DMS 273 treated with DMSO at 0.1 percent for 48 hours (cell line): ENCODE measurements at places on chromosomes 4 and X.

DNA sequence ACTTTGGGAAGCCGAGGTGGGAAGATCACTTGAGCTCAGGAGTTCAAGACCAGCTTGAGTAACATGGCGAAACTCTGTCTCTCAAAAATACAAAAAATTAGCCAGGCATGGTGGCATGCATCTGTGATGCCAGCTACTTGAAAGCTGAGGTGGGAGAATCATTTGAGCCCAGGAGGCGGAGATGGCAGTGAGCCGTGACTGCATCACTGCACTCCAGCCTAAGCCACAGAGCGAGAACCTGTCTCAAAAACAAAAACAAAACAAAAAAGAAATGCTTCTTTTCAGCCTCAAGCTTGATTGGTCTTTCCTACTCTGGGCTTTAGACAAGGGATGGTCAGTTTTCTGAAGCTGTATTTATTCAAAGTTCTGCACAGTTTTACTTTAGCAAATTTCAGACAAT is 15.8 kb upstream of the DHRSX start:
- DNase-seq = no peak

GRCh38 chr4:26048378-26048882 is 134.4 kb downstream of the SMIM20 start:
- no peak for DNase-seq

GRCh38 chr4:180335566-180335965 is 1907.6 kb upstream of the TENM3 start:
- no peak for DNase-seq

- no peak for DNase-seq
Measured at GRCh38 chrX:142233400-142233799, 28.3 kb upstream of the MAGEC2 start.

- DNase-seq = no peak
Measured at GRCh38 chrX:10133980-10134676, 22.6 kb upstream of the CLCN4 start.

- DNase-seq = no peak
Measured at GRCh38 chr4:37977471-37978247, 17.5 kb downstream of the PTTG2 start.

DNA sequence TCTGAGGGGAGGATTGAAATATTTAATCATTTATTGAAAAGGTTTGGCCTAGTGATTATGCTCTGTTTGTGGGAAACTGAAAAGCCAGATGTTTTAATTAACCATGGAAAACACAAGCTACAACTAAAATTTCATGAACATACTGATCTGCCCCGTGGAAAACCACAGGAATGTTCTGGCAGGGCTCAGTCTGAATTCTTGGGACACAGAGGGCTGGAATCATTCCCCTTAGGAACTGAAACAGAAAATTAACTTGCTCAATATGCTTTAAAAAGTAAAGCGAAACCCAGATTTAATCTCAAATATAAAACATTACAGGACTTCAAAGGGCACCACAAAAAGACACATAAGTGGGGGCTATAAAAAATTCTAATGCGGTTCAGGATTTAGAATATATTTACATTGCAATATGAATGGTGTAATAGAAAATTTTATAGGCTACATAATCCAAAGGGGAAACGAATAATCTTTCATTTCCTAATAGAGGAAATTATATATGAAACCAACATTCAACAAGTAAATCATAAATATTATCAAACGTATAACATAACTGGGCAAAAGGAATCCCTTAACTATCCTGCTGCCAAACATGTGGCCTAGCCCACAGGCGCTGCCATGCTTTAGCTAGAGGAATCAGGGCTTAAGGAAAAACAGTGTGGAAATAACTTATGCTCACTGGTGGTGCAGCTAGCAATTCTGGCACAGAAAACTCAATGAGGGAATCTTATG is 70.9 kb downstream of the APBB2 start:
- no peak for DNase-seq

DNA sequence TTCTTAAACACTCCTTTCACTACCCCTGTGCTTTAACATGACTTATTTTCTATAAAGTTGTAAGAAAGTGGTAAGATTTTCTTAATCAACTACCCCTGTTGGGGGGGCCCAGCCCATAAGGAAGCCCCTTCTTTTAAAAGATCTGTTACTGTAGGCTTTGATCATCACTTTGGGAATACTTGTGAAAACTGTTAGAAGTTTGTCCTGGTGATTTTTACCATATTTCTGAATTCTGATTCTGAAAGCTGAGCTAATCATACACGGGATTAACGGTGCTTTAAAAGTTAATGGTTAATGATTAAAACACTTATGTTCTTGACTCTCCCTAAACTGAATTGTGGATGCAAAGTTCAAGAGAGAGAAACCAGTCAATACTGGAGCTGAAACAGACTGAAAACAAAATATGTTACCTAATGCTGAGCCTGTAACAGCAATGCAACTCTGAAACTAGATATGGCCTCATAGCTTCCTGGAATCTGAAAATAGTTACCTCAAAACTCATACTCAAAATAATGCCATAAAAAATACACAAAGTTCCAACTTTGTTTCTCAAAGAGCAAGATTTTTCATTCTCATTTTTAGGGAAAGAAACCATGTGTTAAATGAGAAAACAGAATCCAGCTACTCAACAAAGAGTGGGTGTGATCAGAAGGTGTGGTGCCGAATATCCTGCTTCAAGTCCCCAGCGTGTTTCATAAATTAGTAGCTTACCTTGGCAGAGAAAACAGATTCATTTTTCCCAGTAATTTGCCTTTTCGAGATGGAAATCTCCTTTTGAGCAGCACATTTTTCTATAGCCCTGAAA is 31.6 kb downstream of the ADH7 start:
- no peak for DNase-seq

GRCh38 chr4:62077406-62077805 is 877.3 kb downstream of the ADGRL3 start:
- no peak for DNase-seq

GRCh38 chr4:140617499-140618248 is 48.9 kb upstream of the UCP1 start:
- no peak for DNase-seq

DNA sequence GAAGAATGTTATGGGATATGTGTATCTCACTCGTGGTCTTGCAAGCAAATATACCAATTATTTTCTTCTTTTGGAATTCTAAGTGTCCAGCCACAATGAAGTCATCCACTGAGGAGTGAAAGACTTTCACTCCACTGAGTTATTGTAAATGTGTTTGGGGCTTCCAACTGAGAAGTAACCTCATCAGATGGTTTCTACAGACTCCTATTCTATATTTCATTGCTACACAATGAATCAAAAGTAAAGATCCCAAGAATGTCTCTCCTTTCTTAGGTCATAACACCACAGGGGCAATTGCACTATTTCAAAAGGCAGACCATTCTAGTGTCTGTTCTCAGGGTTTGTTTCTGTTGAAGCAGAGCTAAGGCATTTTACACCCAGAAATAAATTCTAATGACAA is 12.3 kb upstream of the VCX2 start:
- no peak for DNase-seq

GRCh38 chr4:46992338-46992737 is 1.0 kb downstream of the GABRA4 start:
- no peak for DNase-seq

GRCh38 chr4:26999689-27000088 is 139.0 kb downstream of the STIM2 start:
- no peak for DNase-seq

DNA sequence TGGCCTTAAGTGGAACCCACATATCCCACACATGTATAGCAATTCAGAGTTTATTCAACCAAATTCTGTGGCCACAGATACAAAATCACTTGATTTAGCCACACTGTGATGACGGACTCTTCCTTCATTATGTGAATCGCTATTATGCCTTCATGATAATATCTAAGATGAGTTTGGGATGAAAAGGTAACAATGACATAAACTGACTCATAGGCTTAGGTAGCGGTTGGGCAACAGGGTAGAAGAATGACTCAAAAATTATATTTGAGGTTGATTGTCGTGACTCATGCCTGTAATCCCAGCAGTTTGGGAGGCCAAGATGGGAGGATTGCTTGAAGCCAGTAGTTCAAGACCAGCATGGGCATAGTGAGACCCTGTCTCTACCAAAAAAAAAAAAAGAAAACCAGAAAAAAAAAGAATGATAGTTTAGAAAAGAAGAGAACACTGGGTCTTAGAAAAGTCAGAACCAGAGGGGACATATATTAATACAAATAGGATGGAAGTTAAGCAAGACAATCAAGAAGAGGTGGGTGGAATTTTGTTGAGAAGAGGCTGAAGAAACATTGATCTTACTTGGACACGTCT is 70.4 kb upstream of the USP9X start:
- no peak for DNase-seq

- no peak for DNase-seq
Measured at GRCh38 chr4:127155116-127155515, 477.6 kb upstream of the INTU start.

- DNase-seq = no peak
Measured at GRCh38 chr4:147616849-147617172, 386 bp upstream of the TMEM184C start.

DNA sequence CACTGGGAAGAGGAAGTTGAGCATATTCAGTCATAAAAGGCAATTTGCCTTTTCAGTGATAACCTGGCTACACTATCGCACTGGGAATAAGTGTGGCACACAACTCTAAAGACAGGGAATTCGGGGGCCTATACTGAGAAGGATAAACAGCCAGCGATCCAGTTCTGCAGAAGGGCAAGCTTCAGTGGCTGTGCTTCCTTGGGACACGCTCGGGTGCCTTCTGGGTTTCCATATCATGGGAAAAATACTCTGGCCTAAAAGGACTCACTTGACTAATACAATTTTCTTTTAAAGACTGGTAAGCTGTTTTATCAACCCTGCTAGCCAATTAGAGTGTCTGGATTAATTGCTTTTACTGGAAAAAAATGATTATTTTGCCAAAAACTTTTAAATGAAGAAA is 58.5 kb downstream of the TENM3 start:
- no peak for DNase-seq

- no peak for DNase-seq
Measured at GRCh38 chr4:173935622-173936405, 347.7 kb downstream of the FBXO8 start.

DNA sequence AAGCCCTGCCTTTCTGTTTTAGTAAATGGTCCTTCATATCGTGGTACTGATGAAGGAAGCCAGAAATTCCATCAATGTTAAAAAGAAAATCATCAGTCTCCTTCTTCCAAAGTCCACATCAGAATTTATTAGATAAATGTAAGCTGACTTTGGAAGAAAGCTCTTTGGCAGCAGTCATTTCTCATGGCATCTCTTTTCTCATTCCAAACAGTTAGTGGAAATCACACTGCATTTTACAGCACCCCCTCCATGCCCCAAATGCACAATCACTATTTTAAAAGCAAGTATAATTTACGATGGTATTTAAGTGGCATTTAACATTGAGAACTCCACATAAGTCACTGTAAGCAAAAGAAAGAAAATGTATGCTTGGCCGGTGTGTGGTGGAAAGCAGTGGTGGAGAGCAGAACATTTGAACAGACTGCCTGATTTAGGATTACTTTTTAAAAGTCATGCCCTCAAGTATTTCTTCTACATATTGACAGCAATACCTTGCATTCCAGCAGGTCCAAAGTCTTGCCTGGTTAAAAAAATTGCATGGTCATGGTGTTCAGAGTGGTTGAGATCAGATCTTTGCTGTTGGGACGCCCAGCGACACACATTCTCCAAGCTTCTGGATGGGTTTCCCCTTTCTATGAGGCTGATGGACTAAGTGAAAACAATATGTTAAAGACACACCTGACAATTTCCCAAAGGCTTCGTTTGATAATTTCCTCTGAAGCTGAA is 248.6 kb downstream of the ADAMTS3 start:
- DNase-seq = no peak

DNA sequence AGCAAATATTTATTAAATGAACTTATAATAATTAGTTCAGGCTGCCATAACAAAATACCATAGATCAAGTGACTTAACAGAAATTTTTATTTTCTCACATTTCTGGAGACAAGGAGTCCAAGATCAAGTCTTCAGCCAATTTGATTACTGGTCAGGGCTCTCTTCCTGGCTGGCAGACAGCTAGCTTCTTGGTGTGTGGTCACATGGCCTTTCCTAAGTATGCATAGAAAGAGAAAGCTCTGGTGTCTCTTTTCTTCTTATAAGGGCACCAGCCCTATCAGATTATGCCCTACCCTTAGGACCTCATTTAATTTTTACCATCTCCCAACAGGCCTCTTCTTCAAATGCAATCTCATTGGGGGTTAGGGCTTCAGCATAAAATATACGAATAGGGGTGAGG is 438.5 kb upstream of the INTU start:
- DNase-seq = no peak

DNA sequence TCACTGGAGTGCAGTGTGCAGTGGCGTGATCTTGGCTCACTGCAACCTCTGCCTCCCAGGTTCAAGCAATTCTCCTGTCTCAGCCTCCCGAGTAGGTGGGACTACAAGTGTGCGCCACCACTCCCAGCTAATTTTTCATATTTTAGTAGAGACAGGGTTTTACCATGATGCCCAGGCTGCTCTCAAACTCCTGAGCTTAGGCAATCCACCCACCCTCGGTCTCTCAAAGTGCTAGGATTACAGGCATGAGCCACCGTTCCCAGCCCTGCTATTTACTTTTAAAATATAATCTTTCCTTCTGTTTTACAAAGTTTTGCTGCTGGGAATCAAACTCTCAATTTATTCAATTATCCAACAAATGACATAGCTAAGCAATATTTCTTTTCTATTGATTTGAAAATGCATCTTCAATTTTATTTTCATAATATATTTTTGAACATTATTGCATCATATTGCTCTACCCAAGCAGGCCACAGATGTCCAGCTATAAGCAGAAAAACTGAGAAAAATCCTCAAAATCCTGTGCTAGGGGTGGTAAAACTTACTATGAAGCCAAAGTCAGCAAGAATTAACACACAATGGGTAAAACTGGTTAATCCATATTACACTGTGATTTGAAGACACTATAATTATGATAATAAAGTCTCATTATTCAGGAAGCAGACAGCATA is 5.2 kb downstream of the TIFA start:
- DNase-seq = no peak

GRCh38 chr4:120209706-120210105 is 143.1 kb upstream of the MAD2L1 start:
- DNase-seq = no peak

DNA sequence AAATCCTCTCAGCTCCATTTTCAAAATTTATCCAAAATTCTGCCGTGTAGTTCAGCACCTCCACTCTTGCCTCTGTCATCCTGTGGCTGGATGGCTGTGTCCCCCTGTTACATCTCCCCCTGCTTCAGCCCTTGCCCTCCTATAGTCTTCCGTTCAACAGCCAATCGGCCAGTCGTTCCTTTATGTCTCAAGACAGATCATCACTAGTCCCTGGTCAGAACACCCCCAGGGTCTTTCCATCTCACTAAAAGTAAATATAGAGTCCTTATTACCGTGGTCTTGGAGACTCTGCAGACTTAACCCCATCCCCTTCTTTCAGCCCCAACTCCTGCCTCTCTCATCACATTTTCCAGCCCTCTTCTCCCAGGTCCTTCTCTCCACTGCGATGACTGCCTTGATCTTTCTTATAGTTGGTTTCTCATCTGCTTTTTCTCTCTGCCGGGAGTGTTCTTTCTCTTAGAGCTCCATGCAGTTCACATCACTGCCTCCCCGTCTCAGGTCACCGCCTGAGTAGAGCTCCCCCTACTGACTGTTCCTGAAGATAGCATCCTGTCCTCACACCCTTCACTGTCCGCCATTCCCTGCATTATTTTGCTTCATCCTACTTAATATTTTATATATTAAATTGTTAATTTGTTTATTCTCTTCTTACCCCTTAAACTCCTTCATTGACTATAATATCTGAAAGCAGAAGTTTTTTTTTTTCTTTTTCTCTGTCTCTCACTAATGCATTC is 736.9 kb upstream of the MAGEB2 start:
- DNase-seq = no peak

- no peak for DNase-seq
Measured at GRCh38 chr4:127081041-127081440, 551.7 kb upstream of the INTU start.
